ENCODE measurements at places on chromosomes 6 and 20.
A peak's percentile ranks its signal among the peaks of the same experiment; 100 is the strongest.

- DNase-seq, result peak; percentile 86
Observed at GRCh38 chr6:53651764-53652401, 13.7 kb downstream of the KLHL31 start.

DNA sequence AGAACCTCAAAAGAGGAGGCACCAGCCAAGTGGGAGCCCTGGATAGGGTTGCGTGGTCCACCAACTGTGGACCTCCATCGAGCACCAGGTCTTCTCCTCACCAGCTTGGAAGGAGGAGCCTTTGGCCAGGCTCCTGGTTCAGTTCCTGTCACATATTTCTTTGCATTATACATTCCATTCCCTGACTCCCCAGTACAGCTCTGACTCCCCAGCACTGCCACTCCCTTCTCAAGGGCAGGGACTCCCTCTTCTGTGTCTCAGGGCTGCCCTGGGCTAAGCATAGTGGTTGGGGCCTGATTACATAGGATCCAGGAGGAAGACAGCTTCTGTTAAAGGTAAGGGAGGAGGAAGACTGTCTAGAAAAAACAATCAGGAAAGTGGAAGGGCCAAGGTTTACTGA, 91.1 kb downstream of the MRPL14 start:
- no peak for DNase-seq

DNA sequence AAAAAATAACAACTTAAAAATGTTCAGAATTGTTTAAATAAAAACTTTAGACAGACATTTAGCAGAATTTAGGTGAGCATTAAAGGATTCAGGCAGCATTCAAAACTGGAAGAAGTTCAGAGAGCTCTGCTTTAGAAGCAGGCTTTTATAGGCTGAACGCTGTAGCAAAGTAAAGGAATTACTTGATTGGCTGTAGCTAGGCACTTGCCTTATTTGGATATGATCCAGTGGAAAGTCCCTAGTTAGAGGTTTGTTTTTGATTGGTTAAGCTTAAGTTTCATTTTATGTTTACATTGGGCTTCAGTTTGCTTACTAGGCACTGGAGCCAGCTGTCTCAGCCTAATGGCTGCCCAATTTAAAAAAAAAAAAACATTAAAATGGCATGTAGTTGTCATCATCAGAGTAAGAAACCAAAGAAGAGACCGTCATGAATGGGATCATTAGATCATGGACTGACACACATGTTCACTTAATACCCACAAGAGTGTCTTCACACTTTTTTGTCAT, 65.1 kb downstream of the CBFA2T2 start:
- peak; percentile 98 for DNase-seq

DNA sequence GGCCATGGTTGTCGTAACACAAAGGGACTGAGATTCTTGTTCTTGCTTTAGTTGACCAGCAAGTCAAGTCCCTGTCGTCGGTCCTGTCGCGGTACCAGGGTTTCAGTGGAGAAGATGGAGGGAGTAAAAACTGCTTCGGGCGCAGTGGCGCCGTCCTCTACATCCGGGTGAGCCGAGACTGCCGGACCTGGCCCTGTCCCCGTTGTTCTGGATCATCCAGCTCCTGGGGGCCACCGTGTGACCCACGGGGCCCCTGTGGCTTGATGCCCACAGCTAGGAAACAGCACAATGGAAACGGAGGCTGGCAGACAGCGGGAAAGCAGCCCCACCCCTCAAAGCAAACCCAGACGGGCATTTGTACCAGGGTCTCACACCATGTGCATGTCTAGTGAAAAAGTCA, 15.0 kb downstream of the MTG2 start:
- DNase-seq, result no peak

GRCh38 chr6:101000341-101000740, 119.2 kb upstream of the ASCC3 start:
- DNase-seq, result no peak

DNA sequence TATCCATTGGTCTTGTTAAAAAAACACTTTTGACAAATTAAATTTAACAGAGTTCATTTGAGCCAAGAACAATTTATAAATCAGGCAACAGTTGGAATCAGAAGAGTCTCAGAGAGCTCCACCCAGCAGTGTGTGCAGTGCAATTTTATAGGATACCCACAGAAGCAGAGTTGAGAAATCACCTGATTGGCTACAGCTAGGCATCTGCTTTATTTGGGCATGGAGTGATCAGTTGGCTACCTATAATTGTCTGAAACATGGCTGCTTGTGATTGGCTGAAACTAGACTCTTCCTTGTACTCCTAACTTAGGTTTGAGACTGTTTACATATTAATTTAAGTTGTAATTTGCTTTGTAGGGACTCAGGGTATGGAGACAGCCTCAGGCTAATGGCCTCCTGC, 12.0 kb downstream of the PGK2 start:
- no peak for DNase-seq

DNA sequence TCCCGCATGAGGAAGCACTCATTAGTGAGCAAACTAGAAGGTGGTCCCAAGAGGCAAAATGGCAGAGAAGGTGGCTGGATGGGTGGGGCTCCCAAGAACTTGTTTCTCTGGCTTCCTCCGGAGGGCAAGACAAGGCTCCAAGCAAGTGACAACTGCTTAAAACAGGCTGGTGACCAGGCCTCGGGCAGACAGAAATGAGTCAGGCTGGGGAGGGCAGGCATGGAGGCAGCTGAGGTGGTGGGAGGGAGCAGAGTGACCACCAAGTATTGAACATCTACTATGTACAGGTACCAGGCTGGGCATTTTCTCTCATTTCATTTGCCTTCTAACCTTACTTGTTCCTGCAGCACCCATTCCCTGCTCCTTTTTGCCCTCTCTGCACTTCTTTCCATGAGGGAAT, 33.4 kb downstream of the TNXB start:
- DNase-seq, result no peak

DNA sequence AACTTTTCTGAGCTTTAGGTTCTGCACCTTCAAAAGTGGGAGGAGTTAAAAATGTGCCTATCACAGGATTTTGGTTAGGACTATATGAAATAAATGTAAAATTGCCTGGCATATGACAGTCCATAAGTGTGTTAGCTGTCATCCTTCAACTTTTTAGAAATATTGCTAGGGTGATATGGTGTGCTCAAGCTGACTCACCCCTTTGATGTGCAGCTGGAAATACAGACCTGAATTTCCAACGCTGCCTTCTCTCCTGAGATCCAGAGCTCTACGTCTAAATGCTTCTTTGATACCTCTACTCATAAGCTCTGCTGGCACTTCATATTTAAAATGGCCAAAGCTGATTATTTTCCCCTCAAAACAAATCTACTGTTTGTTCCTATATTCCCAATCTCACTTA, 2.7 kb downstream of the SLC35B3 start:
- no peak for DNase-seq

Measured in NCI-H1092 treated with DMSO at 0.1 percent for 48 hours (cell line).